ENCODE measurements at places on chromosomes 1 and 21. TPM values are rescaled to one million over a fixed set of nuclear protein-coding genes. Genes with fewer than 3 reads are reported as not detected.

FAM163A gene
- total RNA-seq, result 0.50 TPM

BTF3L4 gene
- total RNA-seq, result 28.4 TPM

AK4 gene
- 66.0 TPM for total RNA-seq

CA6 gene
- not detected for total RNA-seq

DNA sequence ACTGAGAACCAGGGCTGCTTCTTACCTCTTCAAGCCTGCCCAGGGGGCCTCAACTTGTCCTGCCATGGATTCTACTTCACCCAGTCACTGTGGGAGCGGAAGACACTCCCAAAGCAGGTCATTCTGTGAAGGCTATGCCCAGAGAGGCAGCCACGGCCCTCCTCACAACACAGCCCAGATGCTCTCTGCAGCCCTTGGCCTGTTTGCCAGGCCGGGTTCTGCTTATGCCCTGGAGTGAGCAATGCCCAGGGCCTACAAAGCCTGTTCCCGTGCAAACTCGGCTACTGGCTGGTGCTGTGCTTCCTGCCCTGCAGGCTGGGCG is 33.8 kb upstream of the SLC30A1 start:
- DNase-seq, result no peak

- DNase-seq, result no peak
Measured at GRCh38 chr1:203771901-203772301, 6.9 kb downstream of the LAX1 start.

GRCh38 chr1:14522077-14522925 is 76.2 kb upstream of the KAZN start:
- DNase-seq, result no peak

GRCh38 chr1:35569936-35570335 is 3.2 kb upstream of the TFAP2E start:
- DNase-seq, result no peak

DNA sequence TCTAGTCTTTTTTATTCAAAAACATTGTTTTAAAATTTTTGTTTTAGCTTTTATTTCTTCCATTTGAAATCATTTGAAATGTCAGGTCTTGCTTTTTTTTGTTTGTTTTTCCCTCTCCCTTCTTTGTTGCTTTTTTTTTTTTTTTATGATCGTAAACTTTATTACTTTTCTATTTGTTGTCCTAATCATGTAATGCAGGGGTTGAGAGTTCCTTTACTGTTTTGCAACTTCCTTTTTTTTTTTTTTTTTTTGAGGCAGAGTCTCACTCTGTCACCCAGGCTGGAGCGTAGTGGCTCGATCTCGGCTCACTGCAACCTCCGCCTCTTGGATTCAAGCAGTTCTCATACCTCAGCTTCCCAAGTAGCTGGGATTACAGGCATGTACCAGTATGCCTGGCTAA is 24.8 kb downstream of the IVNS1ABP start:
- no peak for DNase-seq

- DNase-seq, result no peak
Measured at GRCh38 chr21:46397993-46398392, 60.7 kb upstream of the DIP2A start.
